Fibroblast of villous mesenchyme (primary cell): ENCODE measurements at places on chromosomes 13 and 19. TPM values are rescaled to one million over a fixed set of nuclear protein-coding genes. Genes with fewer than 3 reads are reported as not detected.

DNA sequence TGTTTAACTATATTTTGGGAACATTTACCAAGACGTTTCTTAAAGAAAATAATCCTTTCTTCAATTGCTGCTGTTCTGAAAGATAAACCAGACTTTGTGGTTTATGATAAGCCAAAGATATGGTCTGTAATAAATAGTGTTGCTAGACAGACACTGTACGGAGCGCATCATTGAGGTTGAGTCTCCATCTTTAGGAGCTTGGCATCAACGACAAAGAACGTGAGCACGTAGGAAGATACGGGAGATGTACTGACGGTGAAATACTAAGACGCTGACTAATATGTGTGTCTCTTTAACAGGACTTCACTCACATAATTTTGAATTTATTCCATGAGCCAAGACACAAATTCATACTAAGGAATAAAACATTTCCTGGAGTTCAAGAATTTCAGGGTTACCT is 16.2 kb downstream of the TEX29 start:
- DNase-seq: peak; percentile 96

DNA sequence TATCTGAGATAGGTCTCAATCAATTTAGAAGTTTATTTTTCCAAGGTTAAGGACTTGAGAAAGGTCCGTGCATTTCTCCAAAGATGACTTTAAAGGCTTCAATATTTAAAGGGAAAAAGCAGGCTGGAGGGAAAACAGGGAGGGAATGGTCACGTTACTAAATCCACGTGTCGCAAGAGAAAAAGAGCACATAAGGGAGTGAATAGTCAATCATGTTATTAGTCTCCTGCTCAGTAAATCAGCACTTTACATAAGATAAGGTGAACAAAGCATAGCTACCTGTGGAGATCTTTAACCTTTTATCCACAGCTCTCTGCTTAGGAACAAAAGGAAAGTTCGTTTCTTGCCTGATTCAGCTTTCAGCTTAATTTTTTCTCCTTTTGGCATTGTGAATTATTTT is 31.3 kb upstream of the LSM14A start:
- no peak for DNase-seq

DNA sequence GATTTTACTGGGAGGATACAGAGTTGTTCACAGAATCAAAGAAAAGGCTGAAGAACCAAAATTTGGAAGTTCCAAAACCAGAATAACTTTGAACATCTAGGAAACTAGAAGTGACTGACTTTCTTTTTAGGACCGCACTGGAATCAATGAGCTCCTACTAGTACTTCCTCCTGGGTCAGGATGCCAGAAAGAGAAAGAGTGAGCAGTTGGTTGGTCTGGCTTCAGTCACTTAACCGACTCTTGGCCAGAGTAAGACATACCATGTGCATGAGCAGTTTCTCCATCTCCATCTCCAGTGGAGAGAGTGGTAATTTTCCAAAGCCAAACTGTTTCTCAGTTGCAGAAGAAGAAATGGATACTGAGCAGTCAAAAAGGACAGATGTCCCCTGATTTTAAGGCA is 27.1 kb upstream of the MTUS2 start:
- DNase-seq: peak; percentile 76

DNA sequence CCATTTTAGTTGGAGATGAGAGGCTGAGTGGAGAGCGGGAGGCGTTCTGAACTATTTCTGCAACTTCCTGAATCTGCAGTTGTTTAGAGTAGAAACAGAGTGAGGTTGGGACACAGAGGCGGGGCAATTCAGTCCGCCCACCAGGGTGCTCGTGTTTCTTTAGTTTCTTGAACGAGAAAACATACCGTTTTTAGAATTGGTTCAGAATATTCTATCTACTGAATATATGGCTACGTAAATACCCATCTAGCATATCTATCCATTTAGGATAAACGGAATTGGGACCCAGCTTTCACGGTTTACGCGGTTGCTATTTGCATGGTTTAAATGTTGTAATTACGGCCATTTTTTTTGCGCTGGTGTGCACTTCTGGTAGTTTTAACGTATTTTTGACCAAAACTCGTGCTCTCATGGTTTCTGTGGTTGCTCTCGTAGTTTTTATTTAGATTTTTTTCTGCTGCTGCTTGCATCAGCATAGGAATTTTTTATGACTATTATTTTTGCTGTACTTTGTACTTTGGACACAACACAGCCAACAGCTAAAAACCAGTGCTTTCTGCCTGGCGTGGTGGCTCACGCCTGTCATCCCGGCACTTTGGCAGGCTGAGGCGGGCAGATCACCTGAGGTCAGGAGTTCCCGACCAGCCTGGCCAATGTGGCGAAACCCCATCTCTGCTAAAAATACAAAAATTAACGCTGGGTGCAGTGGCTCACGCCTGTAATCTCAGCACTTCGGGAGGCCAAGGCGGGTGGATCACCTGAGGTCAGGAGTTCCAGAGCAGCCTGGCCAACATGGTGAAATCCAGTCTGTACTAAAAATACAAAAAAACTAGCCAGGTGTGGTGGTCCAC is 32.7 kb downstream of the TIMM13 start:
- DNase-seq: no peak

GRCh38 chr19:15675560-15675959 is 2.7 kb downstream of the CYP4F12 start:
- no peak for DNase-seq

DNA sequence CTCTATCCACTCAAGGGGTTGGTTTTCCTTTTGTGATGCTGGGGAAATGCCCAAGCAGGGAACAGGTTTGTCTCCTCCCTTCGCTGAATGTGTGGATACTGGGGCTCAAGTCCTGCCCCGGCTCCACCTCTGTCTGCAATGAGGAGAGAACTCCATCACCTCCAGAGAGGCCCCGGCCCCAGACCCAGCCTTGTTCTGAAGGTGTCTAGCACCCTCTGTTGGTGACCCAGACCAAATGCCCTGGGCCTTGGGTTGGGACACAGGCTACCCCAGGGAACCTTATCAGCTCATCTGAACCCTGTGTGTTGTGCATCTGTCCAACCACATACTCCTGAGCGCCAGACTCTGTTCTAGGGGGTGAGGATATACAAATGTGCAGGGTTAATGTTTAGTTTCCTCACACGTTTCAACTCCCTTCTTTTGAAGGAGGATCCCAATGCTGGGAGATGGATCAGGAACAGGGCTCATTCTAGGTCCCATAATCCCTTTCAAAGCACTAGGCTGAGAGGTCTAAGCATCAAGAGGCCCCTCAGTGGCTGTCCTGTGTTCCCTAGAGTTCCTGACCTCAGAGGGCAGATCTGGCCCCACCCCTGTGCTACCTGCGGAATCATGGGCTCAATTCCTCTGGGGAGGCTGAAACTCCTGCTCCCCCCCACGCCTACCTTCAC is 112.5 kb upstream of the SLC7A1 start:
- DNase-seq: peak; percentile 66

The PDE4A gene
- 3.9 and 4.8 TPM in 2 replicates for total RNA-seq

The SLC8A2 gene
- not detected in 2 replicates for total RNA-seq

The APC2 gene
- 0.32 and 0.43 TPM in 2 replicates for total RNA-seq
